ENCODE measurements at places on chromosomes 3 and 15.

DNA sequence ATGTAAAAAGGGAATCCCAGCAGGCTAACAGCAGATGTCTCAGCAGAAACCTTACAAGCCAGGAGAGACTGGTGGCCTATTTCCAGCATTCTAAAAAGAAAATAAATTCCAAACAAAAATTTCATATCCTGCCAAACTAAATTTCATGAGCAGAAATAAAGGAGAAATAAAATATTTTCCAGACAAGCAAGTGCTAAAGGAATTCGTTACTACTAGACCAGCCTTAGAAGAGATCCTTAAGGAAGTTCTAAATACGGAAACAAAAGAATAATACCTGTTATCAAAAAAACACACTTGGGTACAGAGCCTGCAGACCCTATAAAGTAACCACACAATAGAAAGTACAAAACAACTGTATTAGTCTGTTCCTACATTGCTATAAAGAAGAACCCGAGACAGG lies 41.4 kb downstream of the HDGFL3 start:
- no peak for DNase-seq

GRCh38 chr3:29635888-29636287 lies 355.0 kb downstream of the RBMS3 start:
- DNase-seq = no peak

DNA sequence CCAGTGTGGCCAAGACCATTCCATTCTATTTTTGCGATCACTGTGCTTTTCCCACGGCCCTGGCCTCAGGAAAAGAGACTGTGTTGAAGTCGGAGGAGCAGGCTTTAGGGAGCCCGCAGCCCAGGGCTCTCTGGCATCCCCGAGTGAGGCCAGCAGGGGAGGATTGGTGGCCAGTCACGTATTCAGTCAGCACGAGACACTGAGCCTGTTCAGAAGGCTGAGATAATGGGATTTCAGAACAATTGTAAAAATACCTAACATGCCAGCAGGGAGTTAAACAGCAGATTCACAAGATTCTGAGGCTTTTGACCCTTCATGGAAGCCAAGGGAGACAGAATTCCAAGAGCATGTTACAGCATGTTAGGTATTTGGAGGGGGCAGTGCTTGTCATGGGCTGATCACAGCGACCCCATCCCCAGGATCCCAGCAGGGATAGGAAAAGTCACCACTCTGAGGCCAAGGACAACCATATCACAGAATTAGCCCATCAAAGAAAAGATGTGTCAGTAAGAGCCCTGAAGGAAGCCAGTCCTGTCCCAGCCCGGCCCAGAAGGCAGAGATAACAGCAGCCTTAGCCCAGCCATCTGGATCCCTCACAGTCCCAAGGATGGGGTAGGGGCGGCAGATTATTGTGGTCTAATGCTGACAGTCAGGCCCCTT lies 40.6 kb downstream of the AMOTL2 start:
- peak; percentile 46 for DNase-seq

DNA sequence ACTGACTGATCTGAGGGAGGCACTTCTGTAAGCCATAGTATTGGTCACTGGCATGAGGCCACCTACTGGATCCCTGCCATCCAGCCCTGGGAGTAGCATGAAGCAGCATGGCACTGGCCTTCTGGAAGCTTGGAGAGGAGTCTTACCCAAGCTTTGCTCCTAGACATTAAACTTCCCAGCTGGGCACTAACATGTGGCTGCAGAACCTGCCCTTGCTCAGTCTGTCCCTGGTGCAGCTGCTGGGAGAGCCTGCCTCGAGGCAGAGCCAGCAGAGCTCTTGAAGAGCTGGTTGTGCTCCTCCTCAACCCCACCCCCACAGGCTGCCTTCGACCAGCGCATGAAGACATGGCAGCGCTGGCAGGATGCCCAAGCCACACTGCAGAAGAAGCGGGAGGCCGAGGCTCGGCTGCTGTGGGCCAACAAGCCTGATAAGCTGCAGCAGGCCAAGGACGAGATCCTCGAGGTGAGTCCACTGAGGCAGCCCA lies 17.1 kb upstream of the SNX22 start:
- DNase-seq = no peak

- no peak for DNase-seq
Observed at GRCh38 chr15:73826711-73827251, 46.6 kb upstream of the TBC1D21 start.

Data from skeletal muscle cell (primary cell).